A172 (cell line): ENCODE measurements at places on chromosomes 3 and 15.

DNA sequence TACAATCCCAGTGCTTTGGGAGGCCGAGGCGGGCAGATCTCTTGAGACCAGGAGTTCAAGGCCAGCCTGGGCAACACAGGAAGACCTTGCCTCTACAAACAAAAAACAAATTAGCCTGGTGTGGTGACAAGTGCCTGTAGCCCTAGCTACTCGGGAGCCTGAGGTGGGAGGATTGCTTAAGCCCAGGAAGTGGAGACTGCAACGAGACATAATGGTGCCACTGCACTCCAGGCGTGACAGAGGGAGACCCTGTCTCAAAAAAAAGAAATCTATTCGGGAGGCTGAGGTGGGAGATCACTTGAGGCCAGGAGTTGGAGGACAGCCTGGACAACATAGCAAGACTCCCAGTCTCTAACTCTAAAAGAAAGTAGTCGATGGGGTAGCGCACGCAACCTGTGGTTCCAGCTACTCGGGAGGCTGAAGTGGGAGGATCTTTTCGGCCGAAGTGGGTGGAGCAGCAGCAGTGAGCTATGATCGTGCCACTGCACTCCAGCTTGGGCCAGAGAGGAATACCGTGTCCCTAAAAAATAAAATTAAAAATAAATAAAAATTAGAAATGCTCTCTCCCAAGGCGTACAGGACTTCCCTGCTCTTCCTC is 775 bp downstream of the C3orf33 start:
- DNase-seq = peak; percentile 48

- DNase-seq = no peak
These were observed 4.5 kb downstream of the PTX3 start for GRCh38 chr3:157441102-157441624.

DNA sequence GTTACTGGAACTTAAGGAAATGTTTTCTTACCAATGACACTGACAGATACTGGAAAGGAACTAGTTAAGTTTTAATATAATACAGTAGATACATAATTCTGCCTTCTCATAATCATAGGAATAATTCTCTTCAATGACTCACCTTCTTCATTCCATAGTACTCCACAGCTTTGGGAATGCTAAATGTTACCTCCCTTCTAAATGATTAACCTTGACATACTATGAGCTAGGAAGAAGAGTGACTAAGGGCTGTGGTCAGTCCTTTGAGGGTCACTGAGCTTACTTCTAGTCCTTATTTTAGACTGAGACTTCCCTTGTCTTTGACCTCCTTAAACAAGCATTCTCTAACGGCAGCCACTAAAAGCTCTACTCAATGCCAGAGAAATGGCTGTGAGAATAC is 69.6 kb upstream of the PPIB start:
- peak; percentile 64 for DNase-seq

GRCh38 chr3:3189102-3189727 is 9.7 kb upstream of the CRBN start:
- peak; percentile 35 for DNase-seq

DNA sequence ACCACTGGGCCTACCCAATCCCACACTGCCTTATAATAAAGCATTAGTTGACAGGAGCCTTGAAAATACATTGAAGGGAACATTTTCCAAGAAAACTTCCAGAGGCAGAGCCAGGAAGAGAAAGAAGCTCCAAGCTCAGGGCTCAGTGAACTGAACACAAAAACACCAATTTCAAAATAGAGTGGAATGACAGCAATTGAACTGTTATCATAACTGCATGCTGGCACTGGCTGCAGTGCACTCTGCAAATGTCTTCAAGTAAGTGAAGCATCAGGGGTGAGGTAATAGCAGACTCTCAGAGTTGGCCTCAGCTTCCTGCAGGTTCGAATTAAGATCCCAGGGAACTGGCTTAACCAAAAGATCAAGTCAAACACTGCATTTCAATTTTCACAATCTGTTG is 388.0 kb upstream of the WNT5A start:
- DNase-seq = no peak

- DNase-seq = no peak
These were observed 94.9 kb downstream of the NTRK3 start for GRCh38 chr15:88161636-88162035.

DNA sequence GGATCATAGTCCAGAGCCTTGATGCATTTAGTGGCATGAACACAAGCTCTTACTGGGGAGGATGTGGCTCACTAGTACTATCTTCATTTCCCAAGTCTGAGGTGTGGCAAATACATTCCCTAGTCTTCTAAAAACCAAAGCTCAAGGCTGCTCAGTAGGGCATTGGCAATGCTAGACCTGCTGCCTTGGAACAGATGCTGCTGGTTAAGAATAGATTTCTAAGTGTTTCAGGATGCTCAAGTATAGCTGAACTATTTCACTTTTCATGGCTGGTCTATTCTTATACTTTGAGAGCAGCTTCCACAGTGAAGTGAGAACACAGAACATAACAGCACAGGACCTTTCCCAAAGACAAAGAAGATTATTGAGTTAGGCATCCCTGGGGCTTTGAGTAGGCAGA is 178.8 kb downstream of the CHST2 start:
- no peak for DNase-seq
